ENCODE measurements at places on chromosomes 5 and 9.

GRCh38 chr5:54996466-54996865 is 11.1 kb upstream of the ESM1 start:
- DNase-seq: no peak

DNA sequence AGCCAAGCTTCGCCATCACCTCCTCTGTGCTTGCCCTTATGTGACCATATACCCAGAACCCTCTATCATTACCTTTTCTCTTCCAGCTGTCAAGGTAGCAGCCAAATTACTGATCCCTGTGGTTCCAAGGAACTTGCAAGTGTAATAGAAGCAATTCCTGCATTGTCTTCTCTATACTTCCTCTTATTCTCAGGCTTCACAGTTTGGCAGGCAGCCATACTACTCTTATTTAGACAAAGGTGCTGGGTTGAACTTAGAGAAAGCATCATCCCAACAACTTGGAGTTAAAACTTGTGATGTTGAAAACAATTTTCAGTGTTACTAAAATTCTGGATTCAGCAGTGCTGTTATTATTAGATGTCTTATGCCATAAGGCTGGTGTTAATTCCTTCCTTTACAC is 93.2 kb downstream of the NLN start:
- no peak for DNase-seq

DNA sequence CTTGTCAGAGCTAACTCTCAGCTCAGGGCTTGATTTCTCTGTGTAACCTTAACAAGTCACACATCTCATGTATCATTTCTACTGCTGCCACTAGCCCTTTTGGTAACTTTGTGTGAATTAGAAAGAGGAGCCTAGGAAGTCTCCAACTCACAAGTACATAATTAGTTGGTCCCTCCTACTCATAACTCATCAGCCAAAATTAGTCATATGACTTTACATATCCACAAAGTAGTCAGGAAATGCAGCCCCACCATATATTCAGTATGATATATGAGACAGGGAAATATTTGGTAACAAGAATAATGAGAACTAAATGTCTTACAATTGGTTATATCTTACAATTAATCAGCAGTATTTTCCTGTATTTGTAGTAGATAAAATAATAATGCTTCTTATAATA is 250.2 kb downstream of the SH3GL2 start:
- DNase-seq: no peak

DNA sequence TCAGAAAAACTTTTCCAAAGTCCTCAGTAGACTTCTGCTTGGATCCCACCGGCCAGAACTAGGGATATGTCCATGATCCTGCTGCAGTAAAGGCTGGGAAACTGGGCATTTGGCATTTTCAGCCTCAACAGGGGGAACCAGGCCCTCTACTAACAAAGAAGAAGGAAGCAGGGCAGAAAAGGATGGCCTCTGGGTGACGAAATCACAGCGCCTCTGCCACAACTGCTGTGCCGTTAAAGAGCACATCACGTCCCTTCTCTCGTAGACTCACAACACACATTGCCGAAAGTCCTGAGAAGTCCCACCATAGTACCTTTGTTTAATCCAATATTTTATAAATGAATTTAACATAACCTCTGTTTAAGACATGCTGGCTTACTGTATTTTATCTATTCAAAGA is 10.4 kb upstream of the AFAP1L1 start:
- DNase-seq: no peak

- DNase-seq: no peak
Observed at GRCh38 chr5:33423018-33423630, 17.6 kb upstream of the TARS1 start.

- no peak for DNase-seq
Observed at GRCh38 chr9:21750021-21750735, 52.3 kb upstream of the MTAP start.

DNA sequence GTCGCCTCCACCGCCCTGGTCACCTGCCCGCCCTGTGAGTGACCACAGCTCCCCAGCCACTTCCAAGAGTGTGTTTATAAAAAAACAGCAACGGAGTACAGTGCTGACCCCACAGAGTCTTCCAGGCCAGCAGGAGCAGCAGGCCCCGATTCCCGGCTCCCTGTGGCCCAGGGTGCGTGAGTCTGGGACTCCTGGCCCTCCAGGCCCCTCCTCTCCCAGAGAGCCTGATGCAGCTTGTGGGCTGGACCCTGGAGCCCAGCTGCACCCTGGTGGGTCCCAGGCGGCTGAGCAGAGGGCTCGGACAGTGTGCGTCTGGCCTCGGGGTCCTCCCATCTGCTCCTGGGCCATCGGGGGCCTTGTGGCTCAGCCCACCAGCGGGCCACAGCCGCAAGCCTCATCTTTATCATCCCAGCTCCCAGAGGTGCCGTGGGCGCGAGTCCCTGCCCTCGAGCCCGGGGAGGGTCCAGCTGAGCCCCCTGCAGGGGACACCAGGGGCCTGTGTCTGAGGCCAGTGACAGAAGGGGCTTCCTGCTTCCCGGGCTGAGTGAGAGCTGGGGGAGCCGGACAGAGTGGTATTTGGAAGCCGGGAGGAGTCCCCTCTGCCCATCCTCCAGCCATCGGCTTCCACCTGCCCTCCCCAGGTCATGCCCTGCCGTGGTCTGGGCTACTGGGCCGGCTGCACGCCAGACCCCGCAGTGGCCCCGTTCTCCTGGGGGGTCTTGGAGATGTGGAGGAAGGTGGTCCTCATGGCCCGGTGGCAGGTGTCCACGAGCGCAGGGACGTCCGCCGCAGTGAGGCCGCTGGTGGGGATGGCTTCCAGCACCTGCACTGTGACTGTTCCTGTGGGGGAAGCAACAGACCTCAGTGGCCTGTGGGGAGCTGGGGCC is 10.6 kb downstream of the EGFL7 start:
- no peak for DNase-seq

DNA sequence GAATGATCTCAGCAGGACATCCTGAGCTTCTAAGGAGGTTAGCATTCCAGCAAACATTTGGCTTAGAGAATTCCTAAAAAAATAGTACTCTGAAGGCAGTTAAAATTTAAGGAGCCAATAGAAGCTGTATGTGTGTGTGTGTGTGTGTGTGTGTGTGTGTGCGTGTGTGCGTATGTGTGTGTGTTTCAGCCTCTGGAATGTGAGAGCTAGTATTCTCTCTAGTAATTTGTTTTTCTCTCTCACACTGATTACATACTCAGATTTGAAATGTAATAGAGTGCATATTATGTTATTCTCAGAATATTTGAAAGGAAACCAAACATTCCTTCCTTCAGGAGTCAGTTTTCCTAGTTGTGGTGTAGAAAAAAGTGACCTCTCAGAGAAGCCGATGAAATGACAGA is 279.6 kb downstream of the TMEM38B start:
- DNase-seq: no peak

DNA sequence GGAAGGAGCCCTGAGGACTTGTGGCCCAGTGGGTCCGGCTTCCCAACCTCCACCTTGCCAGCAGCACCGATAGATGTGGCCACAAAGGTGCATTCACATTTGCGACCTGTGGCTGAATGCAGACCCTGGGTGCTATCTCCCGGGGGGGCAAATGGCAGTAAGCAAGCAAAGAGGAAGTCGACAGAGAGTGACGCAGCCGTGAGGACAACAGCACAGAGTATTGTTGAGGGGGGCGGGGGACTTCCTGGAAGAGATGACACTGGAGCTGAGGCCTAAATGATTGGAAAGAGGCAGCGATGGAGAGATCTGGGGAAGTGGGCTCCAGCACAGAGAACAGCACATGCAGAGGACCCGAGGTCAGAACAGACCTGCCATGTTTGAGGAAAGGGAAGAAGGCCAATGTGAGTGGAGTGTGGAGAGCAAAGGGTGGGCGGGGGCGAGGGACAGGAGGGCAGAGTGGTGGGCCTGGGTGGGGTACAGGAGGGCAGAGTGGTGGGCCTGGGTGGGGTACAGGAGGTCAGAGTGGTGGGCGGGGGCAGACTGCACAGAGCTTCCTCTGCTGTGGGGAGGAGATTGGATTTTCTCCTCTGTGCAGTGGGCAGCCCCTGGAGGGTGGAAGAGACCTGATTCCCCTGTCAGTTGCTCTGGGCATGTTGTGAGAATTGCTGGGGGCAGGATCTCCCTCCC is 42.6 kb downstream of the ADAMTS2 start:
- no peak for DNase-seq

- no peak for DNase-seq
Observed at GRCh38 chr5:60256546-60256945, 363.0 kb upstream of the PDE4D start.

DNA sequence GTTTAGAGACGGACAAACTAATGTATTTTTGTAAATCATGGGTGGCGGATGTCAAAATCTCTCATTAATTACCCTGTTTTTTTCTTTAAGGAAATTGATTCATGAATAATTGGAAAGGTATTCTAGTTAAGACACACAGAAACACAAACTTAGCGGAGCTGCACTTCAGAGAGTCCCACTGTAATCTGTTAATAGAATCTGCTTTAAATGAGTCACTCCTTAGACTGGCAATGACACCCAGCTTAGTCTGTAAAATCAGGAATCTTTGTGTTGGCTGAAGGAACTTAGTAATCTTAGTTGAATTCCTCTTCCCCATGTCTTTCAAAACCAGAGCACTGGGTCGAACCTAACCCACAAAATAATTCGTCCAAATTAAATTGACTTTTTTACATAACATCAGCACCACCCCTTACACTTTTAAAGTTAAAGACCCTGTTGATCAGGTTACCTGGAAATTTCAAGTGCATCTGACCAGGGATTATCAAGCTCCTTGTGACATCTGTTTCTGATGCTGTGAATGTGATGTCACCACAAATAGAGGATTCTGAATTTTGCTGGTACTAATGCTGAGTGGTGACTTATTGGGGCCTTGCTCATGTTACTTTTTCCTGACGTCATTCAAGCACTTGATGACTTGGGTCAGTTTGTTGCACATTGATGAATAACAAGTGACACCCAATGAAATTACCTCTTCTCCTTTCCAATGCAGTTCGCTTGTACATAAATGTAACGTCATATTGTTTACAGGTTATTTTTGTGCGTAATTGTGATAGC is 313.6 kb downstream of the KCTD16 start:
- no peak for DNase-seq

DNA sequence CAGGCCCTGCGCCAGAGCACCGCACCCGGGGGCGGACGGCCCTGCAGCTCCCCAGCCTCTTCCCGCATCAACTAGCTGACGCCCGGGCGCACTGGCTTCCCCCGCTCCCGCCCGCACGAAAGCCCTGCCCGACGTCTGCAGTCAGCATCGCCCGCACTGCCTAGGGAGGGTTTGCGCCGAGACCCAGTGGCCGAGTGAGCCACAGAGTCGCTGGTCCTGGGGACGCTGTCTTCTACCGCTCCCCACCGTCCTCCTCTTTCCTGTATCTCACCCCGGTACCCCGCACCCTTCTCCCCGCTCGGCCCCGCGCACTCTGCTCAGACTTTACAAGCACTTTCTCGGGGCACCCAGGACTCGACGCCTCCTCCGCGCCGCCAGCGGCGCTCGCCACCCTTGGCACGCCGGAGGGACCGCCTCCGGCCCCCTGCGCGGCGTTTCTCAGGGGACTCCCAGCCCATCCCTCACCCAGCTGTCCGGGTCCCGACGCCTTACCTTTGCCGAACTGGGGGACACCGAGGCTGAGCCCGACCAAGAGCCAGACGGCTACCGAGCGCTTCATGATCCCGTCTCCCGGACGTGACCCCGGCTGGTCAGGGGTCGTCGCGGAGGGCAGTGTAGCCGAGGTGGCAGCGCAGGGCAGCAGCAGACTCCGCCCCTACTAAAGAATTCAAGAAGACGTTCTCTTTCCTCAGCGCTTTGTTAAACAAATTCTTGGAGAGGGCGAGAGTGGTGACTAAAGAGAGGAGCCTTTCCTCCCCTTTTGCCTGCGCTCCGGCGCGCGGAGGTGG is 670 bp downstream of the EDIL3 start:
- DNase-seq: peak; percentile 35

GRCh38 chr9:11319538-11319937 is 706.7 kb upstream of the PTPRD start:
- peak; percentile 57 for DNase-seq

- no peak for DNase-seq
Observed at GRCh38 chr9:80945436-80945835, 743.9 kb downstream of the TLE1 start.

DNA sequence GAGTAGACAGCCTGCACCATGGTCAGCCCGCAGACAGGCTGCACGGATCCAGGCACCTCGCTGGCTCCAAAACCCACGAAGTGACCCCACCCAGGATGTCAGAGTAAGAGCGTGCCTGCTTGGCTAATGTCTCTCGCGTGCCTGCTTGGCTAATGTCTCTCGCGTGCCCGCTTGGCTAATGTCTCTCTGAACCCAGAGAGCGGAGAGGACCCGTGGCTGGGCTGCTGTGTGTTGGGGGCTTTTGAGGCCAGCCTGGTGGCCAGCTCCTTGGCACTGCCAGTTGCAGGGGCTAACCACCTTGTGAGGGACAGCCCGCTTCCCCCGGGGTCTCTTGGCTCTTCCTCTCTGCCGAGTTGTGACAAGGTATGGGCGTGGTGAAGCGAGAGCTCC is 8.9 kb upstream of the RXRA start:
- no peak for DNase-seq

- no peak for DNase-seq
Observed at GRCh38 chr5:3361811-3362605, 233.6 kb upstream of the IRX1 start.

GRCh38 chr5:170508660-170509347 is 5.0 kb downstream of the KCNIP1 start:
- no peak for DNase-seq

GRCh38 chr9:137757613-137758029 is 120.0 kb upstream of the CACNA1B start:
- no peak for DNase-seq

GRCh38 chr9:68834931-68835520 is 130.0 kb downstream of the PIP5K1B start:
- DNase-seq: no peak

DNA sequence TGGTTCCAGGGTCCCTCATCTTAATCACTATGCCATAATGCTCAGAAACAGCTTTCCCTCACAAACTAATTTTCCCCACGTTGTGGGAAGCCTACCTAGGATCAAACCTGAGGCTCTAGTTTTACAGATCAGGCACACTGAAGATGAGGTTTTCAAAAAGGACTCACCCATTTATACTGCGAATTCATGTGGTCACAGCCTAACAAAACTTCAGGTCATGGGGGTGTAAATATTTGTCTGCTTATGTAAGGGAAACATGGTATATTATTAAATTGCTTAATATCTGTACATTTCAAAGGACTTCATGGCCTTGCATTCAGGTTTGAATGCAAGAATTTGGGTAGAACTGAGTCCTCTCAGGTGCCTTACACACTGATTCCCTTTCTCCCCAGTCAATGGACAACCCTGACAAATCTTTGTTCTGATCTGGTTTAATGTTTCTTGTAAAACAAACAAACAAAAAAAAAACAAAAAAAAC is 12.1 kb downstream of the ZFAND5 start:
- no peak for DNase-seq

GRCh38 chr5:1481266-1481958 is 36.2 kb upstream of the SLC6A3 start:
- DNase-seq: no peak

DNA sequence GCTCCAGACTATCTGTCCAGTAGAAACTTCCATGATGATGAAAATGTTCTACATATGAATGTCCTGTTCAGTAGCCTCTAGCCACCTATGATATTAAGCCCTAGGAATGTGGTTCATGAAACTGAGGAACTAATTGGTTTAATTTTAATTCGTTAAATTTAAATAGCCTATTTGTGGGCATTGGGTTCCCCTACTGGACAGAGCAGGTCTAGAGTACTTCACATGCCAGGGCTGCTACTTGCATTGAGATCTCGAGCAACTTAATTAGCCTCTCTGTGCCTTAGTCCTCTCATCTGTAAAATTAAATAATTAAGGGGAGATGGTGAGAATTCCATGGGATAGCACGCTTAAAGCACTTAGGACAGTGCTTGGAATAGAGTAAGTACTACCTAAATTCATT is 160.0 kb downstream of the PAPPA start:
- no peak for DNase-seq
